Muscle of leg (tissue), 16 donors: ENCODE measurements at places on chromosomes 6 and 20. TPM values are rescaled to one million over a fixed set of nuclear protein-coding genes. Genes with fewer than 3 reads are reported as not detected.

The CEP43 gene
- total RNA-seq: 11.4 TPM

- peak; percentile 57 for DNase-seq
Observed at GRCh38 chr6:144372611-144373594, 87.8 kb downstream of the UTRN start.

The LY6G6F gene
- not detected for total RNA-seq

DNA sequence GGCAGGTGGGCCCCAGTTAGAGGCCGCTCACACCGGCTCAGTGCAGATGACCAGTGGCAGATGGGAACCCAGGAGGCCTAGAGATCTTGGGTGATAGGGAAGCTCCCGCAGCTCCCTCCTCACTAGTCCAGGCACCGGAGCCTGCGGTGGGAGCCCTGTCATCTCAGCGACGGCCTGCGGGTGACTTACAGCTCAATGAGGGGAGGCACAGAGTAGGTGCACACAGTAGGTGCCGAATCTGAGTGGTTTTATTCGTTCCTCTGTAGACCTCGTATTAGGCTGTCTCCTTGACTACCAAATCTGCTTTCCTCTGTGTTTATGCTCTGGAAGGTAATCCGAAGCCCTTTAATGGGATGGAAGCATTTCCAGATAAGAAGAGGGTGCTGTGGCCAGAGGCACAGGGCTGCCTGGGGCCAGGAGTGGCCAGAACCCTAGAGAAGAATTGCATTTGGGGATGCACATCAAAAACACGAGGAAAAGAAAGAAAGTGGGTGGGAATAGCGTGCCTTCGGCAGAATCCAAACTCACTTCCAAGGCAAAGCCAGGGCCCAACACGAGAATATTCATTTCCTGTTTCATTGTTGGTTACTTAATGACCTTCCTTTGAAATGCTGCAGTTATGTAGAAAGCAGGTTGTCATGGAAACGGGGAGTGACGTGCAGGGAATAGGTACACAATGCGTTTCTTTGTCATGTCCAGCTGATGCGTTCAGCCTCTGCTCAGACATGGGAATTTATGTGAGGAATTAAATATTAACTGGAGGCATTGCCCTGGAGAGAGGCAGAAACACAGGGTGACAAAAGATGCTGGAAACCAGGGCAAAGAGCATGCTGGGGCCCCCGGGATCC is 24.7 kb downstream of the MYT1 start:
- peak; percentile 58 for DNase-seq

The PDCD2 gene
- total RNA-seq: 52.5 TPM

GRCh38 chr20:48284837-48285236 is 499.6 kb upstream of the SULF2 start:
- DNase-seq: no peak

GRCh38 chr6:166307082-166308032 is 835 bp downstream of the PRR18 start:
- peak; percentile 42 for DNase-seq

GRCh38 chr6:157226026-157226625 is 97.2 kb downstream of the TMEM242 start:
- peak; percentile 66 for DNase-seq

The KIF6 gene
- 1.1 TPM for total RNA-seq

GRCh38 chr6:77986380-77987034 is 333.7 kb downstream of the MEI4 start:
- DNase-seq: no peak

The PLN gene
- 3.9 TPM for total RNA-seq

DNA sequence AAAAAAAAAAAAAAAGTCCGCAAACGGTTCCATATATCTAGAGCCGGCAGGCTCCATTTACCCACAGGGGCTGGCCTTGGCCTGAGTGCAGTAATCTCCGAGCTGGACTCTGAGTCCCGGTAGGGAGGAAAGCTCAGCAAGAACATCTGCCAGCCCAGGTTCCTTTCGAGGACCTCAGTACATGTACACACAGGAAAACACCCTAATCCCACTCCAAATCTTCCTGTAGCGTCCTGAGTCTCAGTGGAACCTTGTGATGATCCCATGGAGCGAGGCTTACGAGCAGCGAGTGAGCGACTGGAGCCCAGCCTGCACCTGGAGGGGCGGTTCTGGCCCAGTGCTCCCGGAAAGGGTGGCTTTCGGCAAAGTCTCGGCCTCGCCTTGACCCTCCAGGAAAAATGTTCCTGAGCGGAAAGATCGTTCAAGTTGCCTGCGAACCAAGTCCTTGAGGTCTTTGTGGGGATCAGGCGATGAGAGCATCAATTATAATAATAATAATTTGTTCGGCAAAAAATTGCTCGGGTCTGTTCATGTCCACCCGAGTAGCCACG is 32.1 kb downstream of the PRSS16 start:
- DNase-seq: no peak

The SLC22A7 gene
- total RNA-seq: not detected

GRCh38 chr20:32752458-32753250 is 9.4 kb upstream of the COMMD7 start:
- DNase-seq: no peak

The RWDD1 gene
- 56.0 TPM for total RNA-seq

The GTSF1L gene
- total RNA-seq: not detected

GRCh38 chr6:35718911-35719381 is 17.9 kb upstream of the ARMC12 start:
- no peak for DNase-seq

GRCh38 chr20:24894488-24894887 is 54.6 kb upstream of the CST7 start:
- no peak for DNase-seq
